ENCODE measurements at places on chromosomes 3 and 15.

DNA sequence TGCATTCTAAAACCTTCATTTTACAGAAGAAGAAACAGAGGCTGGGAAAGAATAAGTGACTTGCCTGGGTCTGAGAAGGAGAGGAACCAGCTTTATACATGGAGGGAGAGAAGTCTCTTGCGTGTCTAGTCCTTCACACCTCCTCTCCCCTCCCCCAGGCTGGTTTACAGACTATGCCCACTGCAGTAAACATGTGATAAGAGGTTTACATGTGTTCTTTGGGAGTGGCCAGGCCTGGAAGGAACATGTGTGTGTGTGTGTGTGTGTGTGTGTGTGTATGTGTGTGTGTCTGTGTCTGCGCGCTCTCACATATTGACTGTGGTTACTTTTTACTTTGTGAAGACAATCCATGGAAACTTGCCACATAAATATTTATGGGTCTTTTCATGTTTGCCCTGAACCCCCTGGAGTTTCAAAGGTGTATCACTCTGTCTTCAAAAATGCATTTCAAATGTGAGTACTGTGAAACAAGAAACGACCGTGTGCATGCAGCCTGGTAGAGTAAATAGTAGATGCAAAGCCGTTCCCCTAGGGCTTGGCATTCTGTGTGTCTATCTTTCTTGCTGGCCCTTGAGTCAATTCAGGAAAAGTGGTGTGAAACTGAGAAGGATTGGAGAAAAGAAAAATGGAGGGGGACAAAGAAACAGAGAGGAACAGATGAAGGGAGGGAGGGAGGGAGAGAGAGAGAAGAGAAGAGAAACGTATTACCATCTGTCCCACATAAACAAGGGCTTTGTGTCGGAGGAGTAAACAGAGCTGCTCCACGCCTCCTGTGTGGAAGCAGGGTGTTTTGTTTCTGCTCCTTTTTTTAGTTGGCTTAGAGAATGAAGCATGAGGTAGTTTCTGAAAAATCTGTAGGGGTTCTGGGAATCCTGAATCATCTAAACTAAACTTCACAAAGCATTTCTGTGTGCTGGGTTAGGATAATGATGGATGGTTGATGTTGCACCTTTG, 51.7 kb downstream of the CLDN11 start:
- DNase-seq: peak; percentile 20

GRCh38 chr3:18114894-18115293, 310.2 kb downstream of the SATB1 start:
- DNase-seq: no peak

DNA sequence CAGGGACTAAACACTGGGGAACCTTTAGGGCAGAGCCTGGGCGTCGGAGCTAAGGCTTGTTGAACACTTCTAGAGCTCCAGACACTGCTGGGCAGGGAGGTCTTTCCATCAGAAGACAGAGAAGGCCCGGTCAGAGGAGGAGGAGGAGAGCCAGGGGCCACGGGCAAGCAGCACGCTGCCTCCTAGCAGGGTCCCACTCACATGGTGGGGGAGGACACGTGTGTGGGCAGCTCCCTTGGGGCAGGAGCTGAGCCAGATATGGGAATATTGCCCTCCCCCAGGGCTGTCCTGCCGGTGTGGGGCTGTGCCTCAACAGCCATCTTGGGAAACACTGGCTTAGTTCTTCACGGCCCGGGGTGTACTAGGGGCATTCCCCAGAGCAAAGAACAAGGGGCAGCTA, 89.6 kb upstream of the TLE3 start:
- DNase-seq: no peak

GRCh38 chr3:32305361-32305876, 66.9 kb downstream of the CMTM8 start:
- DNase-seq: no peak

- DNase-seq: peak; percentile 13
These were observed 275.5 kb downstream of the SHOX2 start for GRCh38 chr3:157830556-157831236.

DNA sequence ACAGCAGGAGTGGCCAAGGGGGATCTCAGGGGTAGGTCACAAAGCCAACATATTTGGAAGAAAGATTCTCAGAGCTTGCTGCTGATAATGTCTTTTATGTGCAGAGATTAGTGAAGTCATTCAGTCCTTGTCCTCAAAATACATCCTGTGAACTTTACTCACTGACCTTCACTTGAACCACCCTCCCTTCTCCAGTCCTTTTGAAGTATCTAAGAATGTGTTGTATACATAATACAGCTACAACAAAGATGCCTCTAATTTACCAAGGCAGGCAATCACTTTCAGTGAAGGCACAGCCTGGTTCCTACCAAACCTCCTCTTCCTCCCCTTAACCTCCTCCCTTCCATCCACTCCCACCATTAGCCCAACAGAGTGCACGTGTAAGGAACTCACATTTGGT, 38.3 kb downstream of the ETV5 start:
- no peak for DNase-seq

- DNase-seq: no peak
These were observed 14.0 kb downstream of the PLA2G4D start for GRCh38 chr15:42080186-42080918.

DNA sequence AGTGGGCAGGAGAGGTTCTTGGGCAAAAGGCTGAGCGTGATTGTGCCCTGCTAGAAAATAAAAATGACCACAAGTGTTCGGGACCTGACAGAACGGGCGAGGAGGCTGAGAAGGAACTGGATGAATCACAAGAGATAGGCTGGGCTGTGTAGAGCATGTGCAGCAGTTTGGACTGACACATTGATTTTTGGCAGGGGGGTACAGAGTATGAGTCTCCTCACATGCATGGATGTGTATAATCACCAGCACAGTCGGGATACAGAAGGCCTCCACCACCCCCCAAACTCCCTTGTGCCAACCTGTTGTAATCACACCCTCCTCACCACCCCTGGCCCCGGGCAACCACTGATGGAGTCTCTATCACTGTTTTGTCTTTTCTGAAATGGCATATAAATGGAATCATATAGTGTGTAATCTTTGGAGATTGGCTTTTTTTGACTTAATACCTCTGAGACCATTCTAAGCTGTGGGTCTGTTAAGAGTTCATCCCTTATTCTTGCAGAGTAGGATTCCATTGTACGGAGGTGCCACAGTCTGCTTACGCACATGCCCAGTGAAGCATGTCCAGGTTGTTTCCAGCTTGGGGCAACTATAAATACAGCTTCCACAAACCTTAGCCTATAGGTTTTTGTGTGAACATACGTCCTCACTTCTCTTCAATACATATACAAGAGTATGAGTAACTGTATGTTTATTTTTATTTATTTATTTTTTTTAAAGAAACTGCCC, 438.8 kb downstream of the FOXP1 start:
- no peak for DNase-seq

DNA sequence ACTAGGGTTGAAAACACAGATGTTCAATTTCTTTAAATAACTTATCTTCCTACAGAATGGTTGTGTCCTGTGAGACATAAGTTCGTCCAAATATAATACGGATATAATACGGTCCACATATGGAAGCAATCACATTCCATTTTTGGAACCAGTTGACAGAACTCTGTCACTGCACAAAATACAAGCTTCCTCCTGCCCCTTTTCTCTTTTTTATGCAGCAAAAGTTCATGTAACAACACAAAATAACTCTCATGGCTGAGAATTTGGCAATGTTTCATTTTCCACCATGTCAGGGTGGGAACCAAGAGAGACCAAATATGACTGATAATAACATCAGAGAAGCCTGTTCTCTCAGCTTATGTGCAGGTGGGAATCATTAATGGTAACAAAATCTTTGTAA, 158.1 kb upstream of the ZNF385D start:
- DNase-seq: no peak

DNA sequence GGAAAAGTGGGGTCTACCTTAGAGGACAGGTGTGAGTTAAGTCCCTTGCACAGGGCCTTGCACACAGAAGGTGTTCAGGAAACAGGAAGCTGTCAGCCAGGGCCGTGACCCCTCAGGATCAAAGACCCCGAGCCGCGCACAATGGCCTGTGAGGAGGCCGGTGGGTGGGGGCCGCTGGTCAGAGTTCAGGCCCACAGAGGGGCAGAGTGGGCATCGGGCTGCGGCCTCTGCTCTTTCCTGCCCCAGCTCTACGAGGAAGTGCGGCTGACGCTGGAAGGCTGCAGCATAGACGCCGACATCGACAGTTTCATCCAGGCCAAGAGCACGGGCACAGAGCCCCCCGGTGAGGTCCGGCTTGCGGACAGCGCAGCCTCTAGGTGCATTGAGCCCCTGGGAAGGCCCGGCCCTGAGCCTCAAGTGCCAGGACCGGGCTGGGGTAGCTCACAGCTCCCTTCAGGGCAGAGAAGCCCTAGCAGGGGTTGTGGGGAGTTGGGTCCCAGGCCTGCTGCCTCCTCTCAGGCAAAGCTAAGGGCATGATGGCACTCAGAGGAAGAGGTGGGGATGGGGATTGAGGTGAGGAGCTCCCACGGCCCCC, 37.2 kb downstream of the PSTPIP1 start:
- no peak for DNase-seq

Measured in fibroblast of skin of scalp (primary cell).